ENCODE measurements at places on chromosomes 4 and X.

- H3K27ac ChIP-seq: no peak overlapping the region
- H3K4me3 ChIP-seq: no peak overlapping the region
- no peaks in the 10 kb centered on the region for H3K4me1 ChIP-seq
- no peaks in the 10 kb centered on the region for H3K27me3 ChIP-seq
Measured at GRCh38 chr4:90476019-90476418, 348.8 kb downstream of the CCSER1 start.

- H3K27ac ChIP-seq: no peak overlapping the region
- H3K4me3 ChIP-seq: no peak overlapping the region
- H3K36me3 ChIP-seq: no peaks in the 10 kb centered on the region
- no peaks in the 10 kb centered on the region for H3K4me1 ChIP-seq
- DNase-seq: no peak
Measured at GRCh38 chrX:23883737-23884354, 23.9 kb downstream of the APOO start.

DNA sequence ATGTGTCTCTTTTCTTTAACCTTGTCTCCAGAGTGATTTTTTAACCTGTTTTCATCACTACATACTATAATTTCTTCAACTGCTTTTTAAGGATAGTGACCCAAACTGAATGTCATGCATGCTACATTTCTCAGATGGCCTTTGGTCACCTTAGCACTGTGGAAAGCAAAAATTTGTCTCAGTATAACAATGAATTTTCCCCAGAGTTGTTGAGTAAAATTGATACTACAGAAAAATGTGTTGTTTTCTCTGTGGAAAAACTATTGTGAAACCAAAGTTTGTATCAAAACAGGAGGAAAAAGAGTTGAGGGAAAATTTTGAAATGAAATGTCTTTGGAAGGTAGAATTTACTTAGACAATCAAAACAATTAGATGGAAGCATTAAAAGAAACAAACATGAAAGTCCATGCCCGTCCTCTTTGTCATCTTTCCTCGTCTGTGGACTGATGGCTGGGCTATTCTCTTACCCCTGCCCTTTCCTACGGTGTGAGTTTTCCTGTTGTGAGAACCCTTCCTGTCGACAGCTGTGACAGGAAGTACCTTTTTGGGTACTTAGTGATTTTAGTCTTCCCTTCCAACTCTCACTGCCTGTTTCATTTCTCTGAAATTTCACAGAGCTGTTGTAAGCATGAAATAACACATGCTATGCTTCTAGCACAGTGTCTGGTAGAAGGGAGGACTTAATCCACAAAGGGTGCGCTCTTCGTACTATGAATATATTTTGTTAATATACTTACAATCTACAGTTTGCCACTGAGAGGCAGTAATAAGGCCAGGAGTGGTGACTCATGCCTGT, 50.8 kb downstream of the LRP2BP start:
- H3K36me3 ChIP-seq: no peaks in the 10 kb centered on the region
- H3K27me3 ChIP-seq: no peaks in the 10 kb centered on the region
- no peak overlapping the region for H3K4me3 ChIP-seq
- H3K4me1 ChIP-seq: peaks cover 3% of the 10 kb centered on the region
- no peak overlapping the region for H3K27ac ChIP-seq

- no peaks in the 10 kb centered on the region for H3K36me3 ChIP-seq
- no peaks in the 10 kb centered on the region for H3K27me3 ChIP-seq
- DNase-seq: no peak
- H3K4me1 ChIP-seq: no peaks in the 10 kb centered on the region
Measured at GRCh38 chr4:117455088-117455487, 369.7 kb upstream of the TRAM1L1 start.

DNA sequence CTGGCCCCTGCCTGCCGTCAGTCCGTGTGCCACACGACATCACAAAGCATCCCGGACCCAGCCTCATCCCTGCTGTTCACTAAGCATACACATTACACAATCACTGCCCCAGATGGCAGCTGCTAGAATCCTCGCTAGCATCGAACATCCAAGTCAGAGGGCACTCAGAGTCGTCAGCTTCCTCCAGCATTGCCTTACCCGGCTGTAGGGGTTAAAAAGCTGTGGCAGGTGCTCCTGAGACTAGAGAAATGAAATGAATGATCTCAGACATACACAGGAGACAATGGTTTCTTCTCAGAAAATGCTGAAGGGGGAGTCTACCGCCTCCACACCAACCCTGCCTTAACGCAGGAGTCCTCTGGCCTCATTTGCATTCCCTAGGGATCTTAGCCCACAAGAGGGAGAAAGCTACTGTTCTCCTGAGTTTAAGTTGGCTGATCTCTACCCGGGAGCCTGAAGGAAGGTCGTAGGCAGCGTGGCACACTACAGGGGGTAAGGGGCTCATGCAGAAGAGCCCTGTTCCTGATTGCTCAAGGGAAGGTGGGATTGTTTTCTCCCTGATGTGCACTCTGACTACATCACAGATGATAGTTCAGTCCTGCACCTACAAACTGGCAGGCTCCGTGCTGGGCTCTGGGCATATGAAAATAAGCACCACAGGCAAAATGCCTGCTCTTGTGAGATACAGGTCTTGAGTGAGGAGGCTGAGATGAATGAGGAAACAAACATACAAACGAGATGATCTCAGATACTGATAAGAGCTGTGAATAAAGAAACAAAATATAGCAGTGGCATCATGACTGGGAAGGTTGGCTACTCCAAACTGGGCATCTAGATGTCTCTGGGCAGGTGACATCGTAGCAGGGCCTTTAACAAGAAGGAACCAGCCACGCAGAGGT, 2.6 kb upstream of the KIAA0232 start:
- DNase-seq: no peak
- H3K4me1 ChIP-seq: peaks cover 23% of the 10 kb centered on the region
- no peak overlapping the region for H3K4me3 ChIP-seq
- no peaks in the 10 kb centered on the region for H3K27me3 ChIP-seq
- peak overlapping the region; percentile 43 for H3K27ac ChIP-seq

GRCh38 chr4:54073271-54073880, 9.0 kb upstream of the CHIC2 start:
- no peaks in the 10 kb centered on the region for H3K27me3 ChIP-seq
- no peak overlapping the region for H3K27ac ChIP-seq
- H3K36me3 ChIP-seq: no peaks in the 10 kb centered on the region
- H3K4me1 ChIP-seq: no peaks in the 10 kb centered on the region
- no peak for DNase-seq

GRCh38 chr4:185424905-185425646, 688 bp downstream of the UFSP2 start:
- peaks cover 18% of the 10 kb centered on the region for H3K4me1 ChIP-seq
- H3K27ac ChIP-seq: peak overlapping the region; percentile 95
- peak overlapping the region; percentile 98 for H3K4me3 ChIP-seq
- H3K36me3 ChIP-seq: peaks cover 14% of the 10 kb centered on the region
- DNase-seq: peak; percentile 10

GRCh38 chrX:72029483-72030411, 102.0 kb downstream of the RTL5 start:
- DNase-seq: no peak
- H3K36me3 ChIP-seq: no peaks in the 10 kb centered on the region
- no peak overlapping the region for H3K27ac ChIP-seq
- peaks cover 3% of the 10 kb centered on the region for H3K4me1 ChIP-seq

DNA sequence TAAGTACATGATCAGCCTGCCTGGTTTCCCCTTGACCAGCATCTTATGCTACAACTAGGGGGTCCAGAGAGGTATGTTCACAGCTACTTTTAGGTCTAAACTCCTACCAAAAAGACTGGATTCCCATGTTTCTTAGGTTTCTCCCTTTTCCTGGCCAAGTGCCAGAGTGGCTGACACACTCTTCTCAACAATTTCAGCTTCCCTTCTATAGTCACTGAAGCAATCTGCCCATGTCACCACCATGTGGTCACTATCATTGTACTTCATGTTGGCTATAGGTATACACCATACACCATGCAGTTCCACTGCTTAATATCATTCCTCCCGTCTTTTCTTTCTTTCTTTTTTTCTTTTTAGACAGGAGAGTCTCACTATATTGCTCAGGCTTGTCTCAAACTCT, 66.9 kb downstream of the KLHL13 start:
- no peak overlapping the region for H3K4me3 ChIP-seq
- no peak for DNase-seq
- no peaks in the 10 kb centered on the region for H3K36me3 ChIP-seq
- H3K27ac ChIP-seq: no peak overlapping the region
- no peaks in the 10 kb centered on the region for H3K4me1 ChIP-seq

DNA sequence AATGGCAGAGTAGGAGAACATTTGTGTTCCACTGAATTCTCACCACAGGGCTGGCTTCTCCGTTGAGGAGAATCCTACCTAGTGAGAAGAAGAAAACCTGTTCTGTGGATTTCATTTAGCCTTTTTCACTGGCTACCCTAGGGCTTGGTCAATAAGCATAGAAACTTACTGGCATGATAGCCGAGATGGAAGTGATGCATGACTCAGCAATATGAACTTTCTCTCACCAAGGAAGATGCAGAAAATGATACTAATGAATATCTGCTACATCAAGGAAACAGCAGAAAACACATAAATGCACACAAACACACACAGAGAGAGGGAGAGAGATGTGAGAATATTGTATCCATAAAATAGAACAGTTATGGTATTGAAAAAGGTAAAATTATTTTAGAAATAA, 216.3 kb downstream of the HHIP start:
- no peaks in the 10 kb centered on the region for H3K36me3 ChIP-seq
- no peaks in the 10 kb centered on the region for H3K4me1 ChIP-seq
- no peaks in the 10 kb centered on the region for H3K27me3 ChIP-seq
- no peak overlapping the region for H3K27ac ChIP-seq

DNA sequence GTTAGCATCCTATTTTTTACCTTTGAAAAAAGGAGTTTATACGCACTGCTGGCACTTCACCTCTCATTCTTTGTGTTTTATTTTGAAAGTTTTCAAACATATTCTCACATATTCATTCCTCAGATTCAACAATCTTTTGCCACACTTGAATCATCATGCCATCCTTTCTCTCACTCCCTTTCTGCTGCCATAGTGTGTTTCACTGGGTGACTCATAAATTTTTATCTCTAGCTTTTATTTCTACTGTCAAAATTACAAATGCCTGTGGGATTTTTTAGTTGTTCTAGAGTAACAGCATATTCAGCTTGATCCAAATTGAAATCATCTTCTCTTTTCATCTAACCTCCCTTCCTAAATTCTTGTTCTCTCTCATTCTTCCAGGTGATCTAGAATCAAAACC, 28.0 kb downstream of the MFSD8 start:
- no peak overlapping the region for H3K27ac ChIP-seq
- DNase-seq: no peak
- H3K4me1 ChIP-seq: no peaks in the 10 kb centered on the region
- no peak overlapping the region for H3K4me3 ChIP-seq
- no peaks in the 10 kb centered on the region for H3K36me3 ChIP-seq

GRCh38 chrX:148540114-148540513, 39.7 kb downstream of the AFF2 start:
- H3K36me3 ChIP-seq: no peaks in the 10 kb centered on the region
- no peak overlapping the region for H3K4me3 ChIP-seq
- no peaks in the 10 kb centered on the region for H3K4me1 ChIP-seq
- H3K27me3 ChIP-seq: no peaks in the 10 kb centered on the region

Data from naive thymus-derived CD4-positive, alpha-beta T cell (primary cell).